ENCODE measurements at places on chromosomes 5 and 9. TPM values are rescaled to one million over a fixed set of nuclear protein-coding genes. Genes with fewer than 3 reads are reported as not detected.

TGFBR1 gene
- total RNA-seq = 65.7 TPM

PTGS1 gene
- total RNA-seq = 257 TPM

PCDHGA12 gene
- 46.0 TPM for total RNA-seq

HINT2 gene
- 11.4 TPM for total RNA-seq

WHRN gene
- 1.6 TPM for total RNA-seq

All from smooth muscle cell of the pulmonary artery (primary cell).